ENCODE measurements at places on chromosomes 16 and 17.

- no peak for DNase-seq
Measured at GRCh38 chr16:87250431-87250960, 66.7 kb downstream of the C16orf95 start.

GRCh38 chr17:80649672-80650330 is 105.2 kb downstream of the RPTOR start:
- peak; percentile 24 for DNase-seq

GRCh38 chr17:980406-981291 is 1.1 kb upstream of the NXN start:
- peak; percentile 70 for DNase-seq

DNA sequence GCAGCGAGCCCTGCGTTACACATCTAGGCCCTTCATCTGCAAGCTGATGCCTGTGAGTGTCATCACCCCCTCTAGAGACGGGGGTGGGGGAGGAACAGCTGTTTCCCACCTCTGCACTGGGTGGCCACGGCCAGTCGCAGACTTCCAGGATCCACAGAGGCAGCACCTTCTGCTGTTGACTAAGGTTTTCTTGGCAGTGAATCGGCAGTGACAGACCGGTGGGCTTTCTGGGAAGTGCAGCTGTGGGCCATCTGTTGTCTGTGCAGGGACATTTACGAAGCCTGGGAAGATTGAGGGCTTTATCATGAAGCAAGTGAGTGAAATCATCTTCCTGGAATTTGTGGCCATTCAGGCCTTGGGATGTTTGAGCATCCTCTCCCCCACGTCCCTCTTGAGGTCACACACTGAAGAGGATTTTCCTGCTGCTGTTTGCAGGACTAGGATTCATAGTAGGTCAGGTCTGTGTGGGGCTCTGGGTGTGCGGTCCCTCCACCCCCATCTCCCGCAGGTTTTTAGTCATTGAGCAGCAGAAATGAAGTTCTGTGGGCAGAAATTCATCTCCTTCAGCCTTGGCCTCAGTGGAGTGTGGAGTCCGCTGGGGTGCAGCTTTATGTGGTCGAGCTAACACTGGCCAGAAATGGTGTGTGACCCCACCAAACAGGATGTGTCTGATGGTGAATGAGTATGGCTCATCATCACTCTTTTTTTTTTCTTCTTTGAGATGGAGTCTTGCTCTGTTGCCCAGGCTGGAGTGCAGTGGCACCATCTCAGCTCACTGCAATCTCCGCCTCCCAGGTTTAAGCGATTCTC is 12.0 kb downstream of the PGS1 start:
- peak; percentile 94 for DNase-seq

Measured in HT1080 (cell line).